ENCODE measurements at places on chromosomes 7 and 10.

DNA sequence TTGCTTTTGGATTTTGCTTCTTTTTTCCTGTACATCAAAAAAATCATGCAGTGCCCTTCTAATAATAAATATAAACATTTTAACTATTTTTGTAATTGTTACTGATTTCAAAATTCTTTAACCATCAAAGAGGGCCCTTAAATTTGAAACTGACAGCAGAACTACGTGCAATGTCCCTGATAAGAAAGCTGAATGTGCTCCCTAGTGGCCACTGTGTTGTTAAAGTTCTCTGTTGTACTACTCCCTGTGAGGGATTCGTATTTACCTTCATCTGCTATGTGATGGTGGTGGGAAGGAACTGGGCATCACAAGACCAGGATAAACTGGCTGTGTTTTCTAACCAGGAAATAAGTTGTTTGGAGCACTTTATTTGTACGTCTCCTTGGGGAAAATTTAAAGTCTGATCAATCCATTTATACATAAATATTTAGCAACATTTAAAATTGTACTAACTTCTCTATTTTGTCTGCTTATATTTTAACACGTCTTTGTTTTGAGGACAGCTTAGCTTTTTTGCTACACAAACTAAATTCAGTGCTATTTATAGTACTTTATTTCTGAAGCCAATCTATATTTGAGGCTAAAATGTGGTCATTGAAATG lies 322.4 kb downstream of the HGF start:
- DNase-seq, result peak; percentile 27

DNA sequence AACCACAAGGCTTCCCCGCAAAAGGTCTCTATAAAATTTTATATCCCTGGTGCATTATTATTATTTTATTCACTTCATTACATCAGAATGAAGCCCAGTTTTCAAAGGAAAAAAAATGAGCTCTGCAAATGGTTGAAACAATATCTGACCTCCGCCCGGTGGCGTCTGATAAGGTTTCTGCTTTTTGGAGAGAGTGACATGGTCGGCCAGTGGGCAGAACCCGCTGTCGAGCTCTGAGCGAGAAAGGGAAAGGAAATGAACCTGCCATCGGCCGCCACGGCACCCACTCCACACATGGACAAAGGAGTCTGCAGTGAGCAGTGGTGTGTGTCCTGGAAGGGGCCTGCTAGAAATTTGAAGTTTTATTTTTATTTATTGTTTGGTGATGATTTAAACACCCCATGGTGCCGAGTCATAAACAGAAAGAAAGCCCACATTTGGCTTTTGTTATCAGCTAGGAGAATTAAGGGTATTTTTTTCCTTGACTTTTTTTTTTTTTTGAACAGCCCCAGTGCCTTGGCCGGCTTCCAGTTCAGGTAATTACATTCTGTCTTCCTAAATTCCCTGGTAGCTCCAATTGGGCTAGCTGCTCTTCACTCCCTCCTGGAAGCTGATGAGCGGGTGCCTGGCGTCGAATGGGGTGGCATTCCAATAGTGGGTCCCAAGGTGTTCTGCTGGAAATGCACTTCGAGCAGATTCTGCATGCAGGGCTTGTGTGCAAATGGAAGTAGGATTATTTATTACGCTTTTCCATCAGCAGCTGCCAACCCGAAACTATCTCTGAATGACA lies 149.4 kb upstream of the MKI67 start:
- DNase-seq, result peak; percentile 7

GRCh38 chr10:63042256-63042655 lies 90.9 kb upstream of the NRBF2 start:
- DNase-seq, result no peak

GRCh38 chr7:2493205-2494164 lies 17.3 kb upstream of the GRIFIN start:
- DNase-seq, result no peak

- no peak for DNase-seq
These were observed 19.5 kb upstream of the NOM1 start for GRCh38 chr7:156929789-156930539.
